Heart right ventricle (tissue), 16 donors: ENCODE measurements at places on chromosomes 13 and 19. TPM values are rescaled to one million over a fixed set of nuclear protein-coding genes. Genes with fewer than 3 reads are reported as not detected.

- DNase-seq = no peak
Measured at GRCh38 chr19:7970716-7971448, 27.4 kb upstream of the TIMM44 start.

MAB21L1 gene
- 0.08 TPM for total RNA-seq

DHPS gene
- total RNA-seq = 49.2 TPM

- no peak for DNase-seq
Measured at GRCh38 chr13:46607768-46608564, 55.0 kb downstream of the LRCH1 start.

POU2F2 gene
- total RNA-seq = 0.75 TPM

DNA sequence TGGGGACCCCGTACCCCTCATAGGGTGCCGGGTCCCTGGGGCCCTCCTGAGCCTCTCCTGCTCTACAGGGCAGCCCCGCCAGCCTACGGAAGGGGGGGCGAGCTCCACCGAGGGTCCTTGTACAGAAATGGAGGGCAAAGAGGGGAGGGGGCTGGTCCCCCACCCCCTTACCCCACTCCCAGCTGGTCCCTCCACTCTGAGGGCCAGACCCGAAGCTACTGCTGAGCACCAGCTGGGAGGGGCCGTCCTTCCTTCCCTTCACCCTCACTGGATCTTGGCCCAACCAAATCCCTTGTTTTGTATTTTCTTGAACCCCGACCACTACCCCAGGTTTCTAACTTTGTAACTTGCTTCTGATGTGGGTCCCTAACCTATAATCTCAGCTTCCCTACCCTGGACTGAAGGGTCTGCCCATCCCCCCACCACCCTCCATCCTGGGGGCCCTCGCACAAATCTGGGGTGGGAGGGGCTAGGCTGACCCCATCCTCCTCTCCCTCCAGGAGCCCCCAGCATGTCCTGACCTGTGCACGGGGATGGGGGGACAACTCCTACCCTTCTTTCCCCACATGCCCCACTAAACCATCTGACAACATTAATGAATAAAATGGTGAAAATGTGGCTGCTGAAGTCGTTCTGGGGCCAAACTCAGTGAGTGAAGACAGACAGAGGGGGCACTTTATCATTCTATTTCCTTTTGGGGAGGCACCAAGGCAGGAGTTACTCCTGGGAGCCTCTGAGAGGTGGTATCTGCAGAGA is 13.0 kb downstream of the ARHGAP33 start:
- no peak for DNase-seq

- DNase-seq = no peak
Measured at GRCh38 chr13:98423417-98423816, 153.5 kb downstream of the STK24 start.

TMEM91 gene
- total RNA-seq = 4.7 TPM

DNA sequence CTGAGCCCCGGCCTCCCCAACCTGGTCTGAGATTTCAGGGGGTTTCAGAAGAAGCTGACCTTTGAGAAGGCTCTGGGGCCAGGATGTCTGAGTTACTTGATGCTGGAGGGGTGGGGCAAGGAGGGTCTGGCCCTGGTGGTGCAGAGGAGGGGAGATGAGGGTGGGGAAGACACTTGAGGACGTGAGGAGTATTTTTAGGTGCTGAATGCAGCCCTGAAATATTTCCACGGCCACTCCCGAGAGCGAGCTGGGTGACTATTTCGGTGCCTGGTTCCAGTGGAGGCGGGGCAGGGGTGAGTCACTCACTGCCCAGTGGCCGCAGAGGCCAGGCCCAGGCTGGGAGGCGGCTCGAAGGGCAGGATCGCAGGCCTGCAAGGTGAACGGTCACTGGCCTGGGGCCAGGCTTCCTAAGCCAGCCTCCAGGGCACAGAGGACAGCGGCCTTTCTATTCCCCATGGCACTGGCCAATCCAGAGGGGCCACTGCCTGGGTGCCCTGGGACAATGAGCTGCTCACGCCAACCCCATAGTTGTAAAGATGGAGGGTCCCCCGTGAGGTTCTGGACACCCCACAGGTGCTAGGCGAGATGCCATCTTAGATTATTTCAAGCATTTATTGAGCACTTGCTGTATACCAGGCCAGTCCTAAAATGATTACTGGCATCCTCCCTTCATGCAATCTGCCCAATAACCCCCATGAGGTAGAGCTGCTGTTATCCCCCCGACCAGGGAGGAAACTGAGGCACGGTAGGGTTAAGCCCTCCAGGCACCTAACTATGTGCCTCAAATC is 19.7 kb upstream of the JUND start:
- peak; percentile 84 for DNase-seq

GRCh38 chr13:79908381-79908780 is 427.4 kb downstream of the NDFIP2 start:
- DNase-seq = no peak

ELSPBP1 gene
- not detected for total RNA-seq

- DNase-seq = no peak
Measured at GRCh38 chr13:43307221-43307920, 284.0 kb downstream of the DNAJC15 start.

NBEA gene
- total RNA-seq = 24.2 TPM

DNA sequence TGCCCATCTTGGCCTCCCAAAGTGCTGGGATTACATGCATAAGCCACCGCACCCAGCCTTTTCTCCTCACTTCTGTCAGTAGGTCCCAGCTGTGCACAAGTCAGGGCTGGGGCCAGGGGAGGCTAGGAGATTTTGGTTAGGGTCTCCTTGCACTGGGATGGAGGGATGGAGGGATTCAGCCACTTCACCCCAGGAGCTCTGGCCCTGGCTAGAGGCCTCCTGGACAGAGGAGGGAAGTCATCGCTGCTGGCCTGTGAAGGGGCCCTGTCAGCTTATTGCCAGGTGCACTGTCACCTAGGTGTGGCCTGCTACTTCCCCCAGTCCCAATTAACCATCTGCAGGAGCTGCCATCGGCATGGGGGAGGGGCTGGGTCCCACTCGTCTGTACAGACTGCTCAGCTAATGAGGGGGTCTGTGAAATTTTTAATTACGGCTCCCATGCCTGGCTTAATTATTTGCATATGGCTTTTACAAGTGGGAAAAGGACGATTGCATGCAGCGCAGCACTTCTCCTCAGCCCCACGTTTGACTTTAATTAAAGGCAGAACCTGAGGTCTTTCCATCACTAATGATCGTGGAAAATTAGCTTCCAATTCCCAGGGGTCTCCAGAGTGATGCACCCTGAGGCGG is 52.4 kb downstream of the CHST8 start:
- no peak for DNase-seq

DNA sequence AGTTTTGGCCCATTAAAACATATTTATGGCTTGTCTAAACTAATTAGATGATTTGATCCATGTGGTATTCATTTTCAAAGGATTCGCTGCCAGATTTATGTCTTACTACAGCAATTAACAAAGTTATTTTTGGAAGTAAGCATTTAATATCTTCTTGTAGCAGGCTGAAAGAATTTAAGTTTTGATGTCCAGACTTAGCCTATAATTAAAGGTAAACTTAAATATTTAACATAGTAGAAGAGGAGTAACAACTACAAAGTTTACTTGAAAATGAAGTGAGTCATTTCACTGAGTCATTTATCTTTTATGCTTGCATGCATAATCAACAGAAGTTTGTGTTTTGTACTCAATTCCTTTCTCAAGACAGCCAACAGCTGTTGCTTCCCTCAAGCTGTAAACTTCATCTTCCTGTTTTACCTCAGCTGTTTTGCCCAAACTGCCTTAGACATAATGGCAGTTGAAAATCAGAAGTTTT is 58.1 kb downstream of the EDNRB start:
- DNase-seq = no peak

GRCh38 chr13:109256866-109257760 is 529.3 kb downstream of the IRS2 start:
- DNase-seq = peak; percentile 27

GRCh38 chr13:85137516-85137915 is 661.7 kb downstream of the SLITRK6 start:
- no peak for DNase-seq

DNA sequence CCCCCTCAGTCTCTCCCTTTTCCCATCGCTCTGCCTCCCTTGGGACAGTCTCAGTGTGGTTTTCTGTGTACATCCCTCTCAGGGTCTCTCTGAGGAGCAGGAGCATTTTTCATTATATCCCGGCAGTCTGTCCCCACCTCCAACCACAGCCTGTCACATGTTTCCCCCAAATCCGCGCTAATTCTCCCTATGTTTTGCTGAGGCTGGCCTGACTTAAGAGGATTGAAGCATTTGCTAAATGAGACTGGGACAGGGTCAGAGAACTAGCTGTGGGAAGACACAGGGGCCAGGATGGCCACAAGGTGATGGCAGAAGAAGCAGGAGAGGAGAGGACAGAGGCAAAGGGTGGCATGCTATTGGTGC is 5.5 kb downstream of the TPRX1 start:
- DNase-seq = no peak

ADPRHL1 gene
- total RNA-seq = 381 TPM

- no peak for DNase-seq
Measured at GRCh38 chr19:39796000-39796498, 17.4 kb downstream of the LEUTX start.

DNA sequence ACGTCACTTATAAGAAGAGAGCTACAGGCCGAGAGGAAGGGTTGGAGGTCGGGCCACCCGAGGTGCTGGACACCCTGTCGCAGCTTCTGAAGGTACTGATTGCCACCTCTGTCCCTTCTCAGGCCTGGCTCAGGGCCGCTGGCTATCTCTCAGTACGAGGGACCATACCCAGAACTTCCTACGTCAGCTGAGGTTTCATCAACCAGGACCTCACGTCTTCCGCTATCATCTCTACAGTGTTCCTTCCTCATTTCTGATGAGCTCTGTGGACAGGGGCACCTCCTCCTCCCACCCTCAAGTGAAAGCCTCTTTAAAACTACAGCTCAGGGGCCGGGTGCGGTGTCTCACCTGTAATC is 58.2 kb upstream of the USE1 start:
- no peak for DNase-seq

- no peak for DNase-seq
Measured at GRCh38 chr13:101655435-101655834, 203.0 kb downstream of the ITGBL1 start.

PSG11 gene
- not detected for total RNA-seq
